Heart left ventricle (tissue), 16 donors: ENCODE measurements at places on chromosomes 12 and 14. TPM values are rescaled to one million over a fixed set of nuclear protein-coding genes. Genes with fewer than 3 reads are reported as not detected.

Gene CFAP54
- total RNA-seq: 0.79 TPM

DNA sequence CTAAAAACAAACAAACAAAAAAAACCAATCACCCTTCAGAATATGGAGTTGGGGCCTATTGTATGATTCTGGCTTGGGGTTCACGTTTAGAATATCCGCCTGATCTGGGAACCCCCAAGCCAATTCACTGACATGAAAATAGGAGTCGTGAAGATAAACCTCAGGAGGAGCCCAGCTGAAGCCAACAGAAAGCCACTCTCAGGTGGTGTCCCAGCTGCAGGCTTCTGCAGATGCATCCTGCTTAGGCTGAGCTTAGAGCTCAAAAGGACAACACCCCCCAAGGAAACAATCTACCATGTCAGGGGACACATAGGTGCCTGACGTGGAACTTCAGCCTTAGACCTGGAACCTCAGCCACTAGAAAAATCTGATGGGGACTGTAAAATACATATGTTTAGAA, 51.9 kb downstream of the SYNE3 start:
- DNase-seq: no peak

- no peak for DNase-seq
Observed at GRCh38 chr14:36683083-36683724, 21.5 kb downstream of the PAX9 start.

Gene TMTC1
- total RNA-seq: 38.9 TPM

DNA sequence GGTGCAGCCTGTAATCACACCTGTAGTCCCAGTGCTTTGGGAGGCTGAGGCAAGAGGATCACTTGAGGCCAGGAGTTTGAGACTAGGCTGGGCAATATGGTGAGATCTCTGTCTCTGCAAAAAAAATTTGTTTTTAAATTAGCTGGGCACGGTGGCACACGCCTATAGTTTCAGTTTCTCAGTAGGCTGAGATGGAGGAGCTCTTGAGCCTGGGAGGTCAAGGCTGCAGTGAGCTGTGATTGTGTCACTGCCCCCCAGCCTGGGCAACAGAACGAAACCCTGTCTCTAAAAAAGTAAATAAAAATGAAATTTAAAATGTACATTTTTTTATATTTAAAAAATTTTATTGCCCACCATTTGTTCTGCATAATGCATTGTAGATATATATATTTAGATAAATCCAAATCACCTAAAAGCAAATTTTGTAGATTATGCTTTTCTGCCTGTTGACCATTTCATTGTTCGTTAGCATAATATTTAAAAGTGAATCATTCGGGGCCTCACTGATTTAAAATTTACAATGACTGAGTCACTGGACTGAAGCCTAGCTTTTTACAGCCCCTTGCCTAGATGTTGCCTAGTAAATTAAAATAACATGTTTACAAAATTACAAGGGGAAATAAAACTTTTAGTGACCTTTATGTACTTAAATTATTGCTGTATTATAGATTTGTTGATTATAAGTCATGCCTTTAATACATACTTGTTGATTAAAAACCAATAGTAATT, 87.9 kb downstream of the USP15 start:
- no peak for DNase-seq

Gene RIPK3
- 2.5 TPM for total RNA-seq

Gene SYNE3
- total RNA-seq: 7.3 TPM

Gene DENR
- 24.6 TPM for total RNA-seq

DNA sequence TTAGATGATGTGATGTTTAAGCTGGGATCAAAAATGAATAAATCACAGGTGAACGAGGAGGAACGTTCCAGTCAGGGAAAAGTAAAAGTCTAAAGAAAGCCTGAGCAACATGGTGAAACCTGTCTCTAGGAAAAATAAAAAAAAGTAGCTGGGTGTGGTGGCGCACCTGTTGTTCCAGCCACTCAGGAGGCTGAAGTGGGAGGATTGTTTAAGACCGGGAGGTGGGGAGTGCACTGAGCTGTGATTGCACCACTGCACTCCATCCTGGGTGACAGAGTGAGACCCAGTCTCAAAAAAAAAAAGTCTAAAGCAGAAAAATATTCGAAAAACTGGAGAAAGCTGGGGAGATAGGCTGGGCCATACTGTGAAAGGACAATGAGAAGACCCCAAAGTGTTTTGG, 39.2 kb upstream of the SOCS2 start:
- no peak for DNase-seq

Gene GLT1D1
- total RNA-seq: 0.26 TPM

Gene KCNC2
- total RNA-seq: not detected

GRCh38 chr12:91106283-91106682, 5.0 kb downstream of the LUM start:
- DNase-seq: no peak

DNA sequence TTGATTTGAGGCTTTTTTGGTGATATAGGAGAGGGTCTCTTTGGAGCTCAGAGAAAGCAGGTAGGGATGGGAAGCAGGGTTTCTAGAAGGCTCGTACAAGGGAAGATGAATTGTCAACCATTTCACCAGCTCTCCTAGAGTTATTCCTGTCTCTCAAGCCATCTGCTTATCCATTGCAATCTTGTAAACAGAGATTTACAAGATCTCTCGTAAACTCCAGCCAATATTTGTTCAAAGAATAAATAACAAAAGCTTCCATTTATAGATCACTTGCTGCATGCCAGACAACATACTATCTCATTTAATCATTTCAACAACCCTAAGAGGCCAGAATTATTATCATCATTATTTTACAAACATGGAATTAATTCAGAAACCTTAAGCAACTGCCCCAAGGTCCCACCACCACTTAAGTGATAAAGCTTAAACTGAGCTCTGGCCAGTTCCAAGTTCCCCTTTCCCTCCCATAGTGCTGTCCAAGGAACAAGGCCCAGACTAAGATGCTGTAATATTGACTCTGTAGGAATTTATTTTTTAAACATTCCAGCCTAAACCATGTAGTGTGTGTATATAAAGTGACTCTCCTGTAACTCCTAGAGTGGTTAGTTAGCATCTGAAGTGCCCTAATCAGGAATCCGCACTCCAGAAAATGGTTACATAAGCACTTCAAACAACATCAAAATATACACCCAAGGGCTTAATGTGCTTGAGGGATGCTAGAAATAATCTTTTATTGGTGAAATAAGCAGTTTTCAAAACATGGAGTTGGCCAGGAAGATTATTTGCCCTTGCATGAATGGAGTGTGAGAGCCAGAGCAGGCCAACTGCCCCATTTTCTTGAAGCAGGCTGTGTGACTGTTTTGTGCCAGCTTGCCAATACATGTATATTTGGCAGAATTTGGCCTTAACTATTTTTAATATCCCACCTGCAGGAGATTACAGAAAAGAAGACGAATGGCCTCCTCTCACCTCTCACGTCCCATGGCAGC, 2.8 kb upstream of the PLEKHH1 start:
- no peak for DNase-seq

GRCh38 chr14:69643430-69644200, 32.2 kb downstream of the SUSD6 start:
- peak; percentile 51 for DNase-seq

- DNase-seq: no peak
Observed at GRCh38 chr12:57965766-57966165, 24.4 kb downstream of the ATP23 start.

Gene AKAP3
- 3.7 TPM for total RNA-seq

DNA sequence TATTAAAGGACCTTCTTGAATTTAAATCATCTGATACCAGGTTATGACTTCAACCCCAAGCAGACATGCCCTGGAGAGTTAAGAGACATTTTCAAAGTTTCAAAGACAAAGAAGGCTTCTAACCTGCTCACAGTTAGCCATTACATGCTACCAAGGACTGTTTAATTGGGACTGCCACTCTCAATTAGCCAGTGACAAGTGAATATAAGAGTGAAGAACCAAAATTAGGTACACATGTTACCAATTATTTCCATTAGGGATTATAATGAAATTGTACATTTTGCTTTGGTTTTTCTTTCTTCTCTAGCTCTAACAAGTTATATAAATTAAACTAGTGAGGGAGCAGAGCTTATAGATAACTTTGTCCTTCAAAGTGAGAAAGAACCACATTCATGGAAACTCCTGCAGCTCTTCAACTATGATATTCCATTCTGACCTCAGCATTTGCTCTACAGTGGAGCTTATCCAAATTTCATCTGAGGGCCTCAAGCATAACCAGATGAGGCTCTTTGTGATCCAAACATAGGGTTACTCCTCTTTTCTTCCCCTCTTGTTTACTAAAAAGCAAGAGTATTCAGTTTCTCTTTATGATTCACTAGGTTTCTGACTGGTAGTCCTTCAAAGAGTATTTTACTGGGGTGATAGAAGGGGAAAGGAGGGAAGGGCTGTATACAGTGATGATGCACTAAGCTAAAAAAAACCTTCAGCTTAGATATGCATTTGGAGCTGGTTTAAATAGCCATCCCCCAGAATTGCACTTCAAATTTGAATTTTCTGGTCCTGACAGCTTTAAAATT, 91.3 kb downstream of the DUSP6 start:
- DNase-seq: no peak

DNA sequence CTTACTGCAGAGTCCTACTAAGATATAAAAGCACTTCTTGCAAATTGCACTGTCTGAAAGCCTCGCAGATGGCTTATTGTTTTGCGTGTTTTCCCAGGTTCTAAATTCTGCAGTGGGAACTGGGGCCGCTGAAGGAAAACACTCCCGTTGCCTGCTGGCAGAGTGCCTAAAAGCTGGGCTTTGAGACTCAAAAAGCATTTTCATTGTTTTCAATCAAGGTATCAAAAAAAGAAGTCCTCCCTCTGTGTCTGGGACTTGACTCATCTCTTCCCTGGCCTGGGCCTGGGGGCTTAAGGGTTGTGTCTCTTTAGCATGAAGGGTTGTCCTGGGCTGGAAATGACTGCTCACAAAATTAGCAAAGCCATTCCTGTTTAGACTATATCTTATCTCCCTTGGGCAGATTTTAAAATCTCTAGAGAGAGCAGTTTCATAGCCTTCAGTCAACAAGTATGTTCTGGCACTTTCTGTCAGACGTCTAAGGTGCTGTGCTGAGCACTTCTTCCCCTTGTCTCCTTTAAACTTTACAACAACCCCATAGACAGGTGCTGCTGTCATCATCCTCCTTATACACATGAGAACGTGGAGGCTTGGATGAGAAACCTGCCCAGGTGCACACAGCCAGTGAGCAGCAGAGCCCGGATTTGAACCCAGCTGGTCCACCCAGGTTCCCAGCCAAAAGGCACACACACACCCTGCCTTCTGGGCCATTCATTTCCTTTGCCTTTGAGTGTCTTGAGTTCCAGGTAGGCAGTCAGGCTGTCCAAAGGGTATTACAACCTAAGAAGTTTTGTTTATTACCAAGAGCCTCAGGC, 31.1 kb downstream of the ELK3 start:
- no peak for DNase-seq

DNA sequence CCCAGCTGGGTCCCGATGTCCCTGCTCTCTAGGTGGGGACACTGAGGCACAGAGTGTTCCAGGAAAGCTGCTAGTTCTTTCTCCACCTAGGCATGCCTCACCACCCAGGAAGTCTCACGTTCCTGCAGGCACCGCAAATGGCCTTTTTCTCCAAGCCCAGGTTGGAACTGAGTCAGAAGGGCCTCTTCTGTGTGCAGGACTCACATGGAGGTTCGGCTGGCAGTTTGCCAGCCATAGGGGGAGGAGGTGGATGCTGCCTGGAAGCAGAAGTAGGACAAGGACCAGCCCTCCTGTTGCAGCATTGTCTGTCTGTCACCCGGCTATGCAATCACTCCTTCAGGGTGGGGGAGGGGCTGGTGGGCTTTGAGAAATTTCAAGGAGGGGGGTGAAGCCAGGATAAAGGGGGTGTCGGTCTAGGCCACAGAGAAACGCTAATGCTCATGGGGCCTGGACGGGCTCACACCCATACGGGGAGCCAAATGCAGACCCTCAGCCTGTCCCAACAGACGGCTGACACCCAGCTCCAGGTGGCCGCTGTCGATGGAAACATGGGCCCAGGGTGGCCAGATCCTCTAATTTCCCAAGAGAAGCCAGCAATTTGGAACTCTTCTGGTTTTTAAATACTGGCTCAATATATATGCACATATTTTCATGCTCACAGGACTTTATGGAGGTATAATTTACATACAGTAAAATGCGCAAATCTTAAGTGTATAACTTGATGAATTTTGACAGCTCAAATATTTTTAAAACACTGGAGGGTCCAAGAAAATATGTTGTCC, 120.5 kb downstream of the PHETA1 start:
- no peak for DNase-seq

DNA sequence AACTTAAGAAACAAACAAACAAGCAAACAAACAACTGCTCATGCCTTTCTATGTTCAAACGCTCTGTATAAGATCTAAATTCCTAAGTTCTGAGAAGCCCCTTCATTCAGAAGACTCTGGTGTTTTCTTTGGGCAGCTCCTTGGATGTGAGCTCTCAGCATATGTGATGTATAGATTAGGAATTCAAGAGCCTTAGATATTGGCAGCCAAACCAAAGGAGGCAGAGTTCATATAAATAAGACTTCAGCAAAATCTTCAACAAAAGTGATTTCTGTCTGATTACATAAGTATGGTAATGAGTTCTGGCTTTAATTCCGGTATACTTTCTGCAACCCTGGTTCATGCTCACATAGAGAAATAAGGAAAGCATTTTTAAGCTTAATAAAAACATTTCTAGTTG, 145.6 kb downstream of the DYRK2 start:
- no peak for DNase-seq

GRCh38 chr12:71981149-71981548, 42.5 kb downstream of the TPH2 start:
- no peak for DNase-seq

DNA sequence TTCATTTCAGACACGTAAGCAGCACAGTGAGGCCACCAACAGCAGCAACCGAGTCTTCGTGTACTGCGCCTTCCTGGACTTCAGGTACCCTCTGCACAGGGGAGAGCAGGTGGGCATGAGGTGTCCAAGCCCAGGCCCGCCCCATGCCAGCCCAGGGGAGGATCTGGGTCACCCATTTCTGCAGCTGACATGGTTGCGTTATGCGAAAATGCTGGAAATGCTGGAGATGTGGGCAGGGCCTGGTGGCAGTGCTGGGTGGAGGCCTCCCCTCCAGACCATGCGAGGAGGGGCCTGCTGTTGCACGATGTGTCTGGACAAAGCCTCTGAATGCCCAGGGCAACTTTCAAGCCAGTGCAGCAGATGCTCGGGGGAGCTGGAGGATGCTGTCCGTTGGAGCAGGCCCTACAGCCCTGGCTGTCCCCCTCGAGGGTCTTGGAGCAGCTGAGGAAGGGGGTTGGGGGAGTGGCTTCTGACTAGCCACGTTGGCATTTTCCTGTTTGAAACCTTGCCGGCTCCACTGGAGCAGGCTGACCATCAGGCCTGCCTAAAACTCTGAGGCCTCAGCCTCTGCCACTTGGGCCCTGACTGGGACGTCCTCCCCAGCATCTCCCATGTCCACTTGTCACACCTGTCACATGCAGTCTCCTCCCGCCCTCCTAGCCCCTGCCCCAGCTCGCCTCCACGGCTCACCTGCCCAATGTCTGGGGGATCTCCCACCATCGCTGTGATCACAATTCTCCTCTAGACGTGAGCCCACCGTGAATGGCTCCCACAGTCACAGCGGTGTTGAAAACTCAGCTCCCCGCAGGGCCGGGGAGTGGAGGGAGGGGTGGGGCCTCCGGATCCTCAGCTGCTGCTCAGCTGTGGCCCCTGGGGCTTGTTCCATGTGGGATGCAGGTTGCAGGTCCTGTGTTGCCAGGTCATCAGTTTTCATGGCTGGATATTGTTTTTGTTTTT, 123.4 kb downstream of the ADGRD1 start:
- peak; percentile 40 for DNase-seq

GRCh38 chr12:121295116-121295745, 1.3 kb downstream of the CAMKK2 start:
- DNase-seq: no peak

- DNase-seq: no peak
Observed at GRCh38 chr12:13211191-13211858, 14.8 kb downstream of the EMP1 start.
